ENCODE measurements at places on chromosomes 2 and 18. TPM values are rescaled to one million over a fixed set of nuclear protein-coding genes. Genes with fewer than 3 reads are reported as not detected.

DNA sequence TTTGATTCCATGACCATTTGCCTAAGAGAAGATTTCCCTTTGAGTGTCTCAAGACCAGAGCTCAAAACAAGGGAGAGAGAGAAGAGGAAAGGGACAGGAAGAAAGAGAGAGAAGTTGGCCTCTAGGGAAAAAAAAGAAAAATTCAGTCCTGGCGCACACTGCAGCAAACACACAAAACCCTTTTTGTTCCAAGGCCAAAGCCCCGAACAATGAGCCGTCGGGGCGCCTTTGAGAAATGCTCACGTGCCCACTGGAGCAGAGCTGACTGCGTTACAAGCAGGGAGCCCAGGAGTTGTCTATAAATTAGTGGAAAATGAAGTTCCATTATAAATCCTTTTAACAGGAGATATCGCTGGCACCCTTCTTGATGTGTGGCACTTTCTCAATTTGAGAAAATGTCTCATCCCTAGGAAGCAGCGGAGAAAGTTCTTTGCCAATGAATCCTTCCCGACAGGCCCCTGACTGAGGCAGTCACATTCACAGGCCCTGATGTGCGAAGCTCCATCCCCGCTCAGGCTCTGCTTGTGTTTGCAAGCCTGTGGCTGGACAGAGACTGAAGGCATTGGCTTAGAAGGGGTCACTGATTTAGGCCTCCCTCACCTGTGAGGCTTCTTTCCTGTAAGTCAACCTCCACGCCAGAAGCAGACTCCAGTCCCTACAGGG lies 32.1 kb upstream of the NCKAP5 start:
- DNase-seq, result peak; percentile 45

GRCh38 chr18:48140731-48141130 lies 210.3 kb upstream of the SMAD2 start:
- no peak for DNase-seq

GRCh38 chr2:20759487-20759886 lies 63.4 kb downstream of the LDAH start:
- DNase-seq, result no peak

GRCh38 chr2:80549901-80550300 lies 245.3 kb upstream of the LRRTM1 start:
- no peak for DNase-seq

SEMA4F gene
- 11.0 TPM for total RNA-seq

ATP6V1B1 gene
- total RNA-seq, result 4.6 TPM

- peak; percentile 71 for DNase-seq
Observed at GRCh38 chr2:191218292-191218898, 26.8 kb upstream of the MYO1B start.

CD207 gene
- total RNA-seq, result not detected

DNA sequence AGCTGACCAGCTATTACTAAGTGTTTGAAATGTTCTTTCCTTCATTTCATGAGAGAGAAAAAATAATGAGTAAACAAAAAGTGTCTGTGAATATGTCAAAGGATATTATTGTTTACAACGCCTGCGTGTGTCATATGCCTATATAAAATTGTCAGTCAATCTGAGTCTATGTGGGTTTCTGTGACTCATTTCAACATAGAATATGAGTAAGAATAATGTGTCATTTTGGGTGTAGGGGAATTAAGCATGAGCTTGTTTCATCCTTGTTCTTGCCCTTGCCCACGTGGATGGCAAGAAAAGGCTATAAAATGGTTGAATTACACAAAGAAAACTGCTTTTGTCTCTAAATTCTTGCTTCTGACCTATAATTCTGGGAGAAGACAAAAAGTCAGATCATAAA lies 466.0 kb downstream of the PTH2R start:
- no peak for DNase-seq

TMEM37 gene
- total RNA-seq, result 5.3 TPM

TUBB8B gene
- total RNA-seq, result not detected

- DNase-seq, result no peak
Observed at GRCh38 chr18:10689236-10690034, 163.6 kb downstream of the NAPG start.

ZSWIM2 gene
- total RNA-seq, result not detected

LYG2 gene
- total RNA-seq, result not detected

DNA sequence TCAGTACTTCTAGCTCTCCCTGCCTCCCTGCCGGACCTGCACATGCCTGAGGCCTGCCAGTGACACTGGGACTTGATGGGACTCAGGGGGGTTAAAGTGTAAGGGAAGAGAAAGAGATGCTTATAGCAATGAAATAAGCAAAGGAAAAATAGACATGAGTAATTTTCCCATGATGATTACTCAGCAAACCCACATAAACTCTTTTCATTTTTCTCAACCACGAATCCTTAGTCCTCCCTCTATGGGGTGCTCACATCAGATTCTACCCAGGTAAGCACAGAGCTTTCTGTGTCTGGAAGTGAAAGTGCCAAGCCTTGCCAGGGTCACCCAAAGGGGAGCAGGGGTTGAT lies 44.8 kb upstream of the ANKRD62 start:
- DNase-seq, result no peak

DNA sequence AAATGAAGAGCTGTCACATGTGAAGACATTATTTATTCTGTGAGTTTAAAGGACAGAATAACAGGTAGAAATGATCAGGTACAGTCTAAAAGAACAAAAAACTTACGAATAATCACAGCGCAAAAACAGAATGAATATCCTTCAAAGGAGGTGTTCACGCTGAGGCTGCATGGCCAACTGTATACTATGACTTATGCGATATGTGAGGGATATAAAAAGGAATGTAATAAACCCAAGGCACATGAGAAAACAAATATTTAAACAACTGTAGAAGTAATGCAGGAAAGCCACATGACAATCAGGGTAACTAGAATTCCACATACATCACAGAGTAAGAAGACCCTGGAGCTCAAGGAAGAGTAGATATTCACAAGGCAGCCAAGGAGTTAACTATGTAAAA lies 81.3 kb downstream of the RTTN start:
- no peak for DNase-seq

- DNase-seq, result no peak
Observed at GRCh38 chr2:8090748-8091700, 590.8 kb upstream of the ID2 start.

- DNase-seq, result no peak
Observed at GRCh38 chr18:38077229-38077628, 511.6 kb upstream of the CELF4 start.

SP9 gene
- total RNA-seq, result 1.9 TPM

DNA sequence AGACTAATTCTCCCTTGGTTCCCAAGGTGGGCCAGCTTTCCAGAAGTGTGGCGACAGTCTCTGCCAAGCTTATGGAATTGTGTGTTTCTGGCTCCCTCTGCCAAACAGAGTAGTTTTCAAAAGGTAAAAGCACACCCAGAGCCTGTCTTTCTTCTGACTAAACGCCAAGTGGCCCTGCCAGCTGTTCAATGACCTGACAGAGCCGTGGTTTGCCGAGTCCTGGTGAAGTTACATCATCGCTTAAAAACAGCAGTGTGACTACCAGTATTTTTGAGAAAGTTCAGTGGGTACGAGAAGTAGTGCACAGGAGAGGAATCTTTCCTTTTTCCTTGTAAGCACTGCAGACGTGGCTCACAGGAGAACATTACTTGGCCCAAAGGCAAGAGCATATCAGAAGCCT lies 1.9 kb downstream of the PER2 start:
- DNase-seq, result no peak

ARHGAP28 gene
- 20.2 TPM for total RNA-seq

DNA sequence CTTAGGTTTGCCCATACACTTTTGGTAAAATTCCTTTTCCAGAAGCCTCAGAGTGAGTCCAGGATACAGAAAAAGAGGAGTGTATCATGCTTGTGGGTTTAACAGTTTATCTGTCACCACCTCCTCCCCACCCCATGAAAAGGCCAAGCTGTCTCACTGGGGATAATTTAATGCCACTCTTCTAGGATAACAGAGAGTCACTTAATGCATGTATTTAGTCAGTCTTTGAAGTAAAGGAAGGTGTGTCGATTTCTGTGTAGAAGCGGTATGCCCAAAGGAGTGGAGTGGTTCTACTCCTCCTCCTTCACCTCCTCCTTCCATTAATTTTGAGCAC lies 116.4 kb downstream of the QPCT start:
- DNase-seq, result no peak

DNA sequence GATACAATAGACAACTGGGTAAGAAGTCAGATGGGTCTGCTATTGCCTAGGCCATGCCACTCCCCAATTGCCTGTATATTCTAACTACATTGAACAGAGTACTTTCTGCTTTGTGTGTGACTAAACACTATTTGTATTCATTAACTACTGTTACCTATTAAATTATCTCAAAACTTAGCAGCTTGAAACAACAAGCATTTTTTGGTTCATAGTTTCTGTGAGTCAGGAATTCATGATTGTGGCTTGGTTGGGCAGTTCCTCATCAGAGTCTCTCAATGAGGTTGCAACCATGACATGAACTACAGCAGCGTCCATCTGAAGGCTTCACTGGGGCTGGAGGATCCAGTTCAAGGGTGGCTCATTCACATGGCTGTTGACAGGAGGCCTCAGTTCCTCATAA lies 205.7 kb downstream of the EN1 start:
- DNase-seq, result no peak

TMEM247 gene
- total RNA-seq, result not detected

DNA sequence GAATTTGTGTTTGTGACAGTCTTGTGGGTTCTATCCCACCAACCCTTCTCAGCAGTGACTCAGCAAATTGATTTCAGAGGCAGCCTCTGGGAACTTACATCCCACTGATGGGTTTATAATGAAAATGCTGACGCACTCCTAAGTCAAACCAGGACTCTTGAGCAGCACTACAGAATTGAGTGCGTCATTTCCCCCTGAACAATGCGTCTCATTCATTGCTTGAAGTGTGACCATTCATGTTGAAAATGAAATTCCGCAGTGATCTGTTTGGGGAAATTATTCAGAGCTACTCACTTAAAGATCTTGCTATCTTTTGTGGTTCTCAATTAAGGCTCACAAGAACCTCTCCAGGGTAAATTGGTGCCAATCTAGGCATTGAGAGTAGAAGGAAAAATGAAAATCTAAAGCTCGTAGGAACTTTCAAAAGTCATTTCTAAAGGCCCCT lies 417.7 kb upstream of the SLC14A2 start:
- peak; percentile 5 for DNase-seq

DNA sequence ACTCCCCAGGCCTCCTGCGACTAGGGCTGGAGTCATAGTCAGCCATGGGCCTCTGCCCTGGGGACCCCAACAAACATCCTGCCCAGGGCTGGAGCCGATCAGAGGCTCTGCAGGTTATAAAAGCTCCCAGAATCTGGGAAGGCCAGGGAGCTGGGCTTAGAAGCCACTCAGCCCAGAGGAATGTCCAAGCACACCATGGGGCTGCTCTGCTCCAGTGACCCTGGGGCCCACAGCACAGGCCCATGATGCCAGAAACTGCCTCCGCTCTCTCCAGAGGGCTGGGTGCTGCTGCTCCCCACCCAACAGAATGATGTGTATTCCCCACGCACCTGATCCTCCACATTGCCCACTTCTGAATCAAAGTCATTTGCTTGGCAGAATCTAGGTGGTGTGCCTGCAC lies 88.5 kb downstream of the ARMC9 start:
- no peak for DNase-seq

DNA sequence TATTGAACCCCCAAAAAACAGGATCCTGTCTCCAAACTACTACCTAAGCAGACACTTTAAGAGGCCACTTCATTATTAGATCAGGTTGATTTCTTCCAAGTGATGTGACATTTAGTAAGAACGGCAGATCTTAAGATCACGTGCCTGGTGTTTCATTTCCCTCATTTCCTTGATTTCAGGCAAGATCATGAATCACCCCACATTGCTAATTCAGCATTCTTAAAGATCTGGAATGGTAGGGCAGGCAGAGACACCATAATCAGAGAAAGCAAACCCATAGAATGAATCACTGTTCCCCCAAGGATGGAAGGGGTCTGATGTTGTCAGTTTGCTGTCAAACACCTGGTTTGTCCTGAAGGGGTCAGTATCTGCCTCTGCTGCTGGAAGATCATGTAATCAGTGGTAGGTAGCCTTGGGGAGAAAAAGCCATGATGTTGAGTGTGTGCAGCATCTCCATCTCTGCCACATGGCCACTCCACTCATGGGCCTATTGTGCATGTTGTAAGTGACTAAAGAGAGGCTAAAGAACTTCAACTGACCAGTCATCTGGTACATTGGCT lies 133.9 kb downstream of the ARHGAP15 start:
- DNase-seq, result no peak

- no peak for DNase-seq
Observed at GRCh38 chr2:58376592-58376991, 135.5 kb upstream of the FANCL start.

DNA sequence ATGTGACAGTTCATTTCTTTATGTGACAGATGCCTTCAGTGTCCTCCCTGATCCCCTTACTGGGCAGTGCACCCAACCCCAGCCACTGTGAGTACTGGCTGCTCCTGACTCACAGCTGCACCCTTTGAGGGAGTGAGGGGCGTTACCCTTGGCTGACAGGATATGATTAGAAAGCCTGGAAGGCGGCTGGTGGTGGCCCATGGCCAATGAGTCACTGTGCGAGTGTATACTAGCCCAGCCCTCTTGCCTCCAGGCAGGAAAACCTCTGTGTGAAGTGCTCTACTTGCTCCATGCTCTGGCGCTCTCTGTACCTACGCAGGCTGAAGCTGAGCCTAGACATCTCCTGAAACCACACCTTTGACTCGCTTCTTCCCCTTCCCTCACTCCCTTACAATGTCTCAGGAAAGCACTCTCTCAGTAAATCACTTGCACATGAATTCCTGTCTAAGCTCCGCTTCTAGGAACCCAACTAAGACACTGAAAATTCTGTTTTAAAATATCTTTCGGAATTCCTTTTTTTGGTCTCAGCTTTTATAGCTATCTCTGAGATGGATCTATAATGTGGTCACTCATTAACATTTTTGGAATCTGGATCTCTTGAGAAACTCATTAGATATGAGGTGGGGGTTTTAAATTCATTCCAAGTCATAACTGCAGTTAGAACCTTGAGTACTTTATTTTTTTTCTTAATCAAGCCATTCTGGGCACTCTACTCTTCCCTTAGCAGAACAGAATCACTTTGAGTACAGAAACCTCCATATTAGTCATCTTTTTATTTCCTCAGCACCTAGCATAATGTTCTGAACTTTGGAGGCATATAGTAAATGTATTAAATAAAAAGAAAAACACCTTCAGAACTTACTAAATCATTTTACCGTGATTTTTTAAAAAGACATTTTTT lies 25.3 kb upstream of the STAM2 start:
- DNase-seq, result no peak

C1D gene
- total RNA-seq, result 20.2 TPM

- no peak for DNase-seq
Observed at GRCh38 chr18:69209761-69210160, 190.9 kb upstream of the DOK6 start.

ELOA2 gene
- not detected for total RNA-seq

GRCh38 chr2:134718023-134718816 lies 580 bp downstream of the TMEM163 start:
- DNase-seq, result peak; percentile 23

L3MBTL4 gene
- 0.65 TPM for total RNA-seq
